ENCODE measurements at places on chromosomes 16 and 17.

GRCh38 chr16:68300734-68301459 lies 9.8 kb downstream of the SLC7A6OS start:
- DNase-seq, result no peak

DNA sequence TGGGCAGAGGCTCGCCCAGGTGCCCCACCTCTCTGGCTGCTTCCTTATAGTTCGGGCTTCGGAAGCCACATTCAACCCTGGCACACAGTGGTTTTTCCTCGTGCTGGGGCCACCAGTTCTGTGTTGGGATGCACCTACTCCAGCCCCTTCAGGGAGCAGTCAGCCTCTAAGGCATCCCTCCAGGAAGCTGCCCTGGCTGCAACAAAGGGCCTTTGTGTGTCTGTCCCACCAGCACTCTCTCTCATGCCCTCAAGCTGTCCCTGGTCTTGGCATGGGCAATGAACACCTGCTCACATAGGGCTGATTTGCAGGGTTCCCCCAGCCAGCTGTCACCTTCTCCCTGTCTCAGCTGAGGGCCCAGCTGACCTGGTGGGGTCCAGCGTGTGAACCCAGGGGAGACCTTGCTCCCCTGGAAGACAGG lies 754 bp upstream of the NOXO1 start:
- DNase-seq, result no peak

DNA sequence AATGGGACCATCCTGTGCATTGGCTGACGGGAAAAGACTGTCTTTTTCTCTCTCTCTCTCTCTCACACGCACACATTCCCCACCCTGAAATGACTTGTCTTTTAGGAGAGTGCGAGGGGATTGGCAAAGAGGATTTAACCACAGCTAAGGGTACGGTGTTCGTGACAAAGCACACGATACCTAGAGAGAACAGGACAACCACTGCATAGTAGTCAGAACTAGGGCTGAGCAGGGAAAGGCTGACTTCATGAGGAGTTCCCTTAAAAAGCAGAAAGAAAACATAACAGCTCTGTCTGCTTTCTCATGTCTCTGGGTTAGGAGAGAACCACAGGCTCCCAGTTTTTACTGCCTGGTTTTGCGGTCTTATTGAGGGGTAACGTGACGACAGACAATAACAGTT lies 742.8 kb upstream of the SOX9 start:
- DNase-seq, result no peak

DNA sequence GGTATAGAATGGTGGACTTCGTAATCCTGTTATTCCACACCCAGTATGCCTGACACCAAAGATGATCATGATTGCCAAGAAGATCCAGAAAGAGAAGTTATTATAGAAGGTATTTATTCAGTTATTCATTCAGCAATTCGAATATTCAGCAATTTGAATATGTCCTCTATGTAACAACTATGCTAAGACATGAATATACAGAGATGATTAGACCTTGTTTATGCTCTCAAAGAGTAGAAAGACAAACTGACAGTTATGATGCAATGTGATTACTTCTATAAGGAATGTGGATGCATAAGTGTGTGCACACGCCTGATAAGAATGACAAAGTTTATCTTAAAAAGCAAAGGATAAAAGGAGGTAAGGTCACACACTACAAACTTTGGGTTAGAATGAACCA lies 218.1 kb downstream of the CDH11 start:
- no peak for DNase-seq

- DNase-seq, result no peak
These were observed 13.4 kb downstream of the WFDC1 start for GRCh38 chr16:84308120-84308519.

GRCh38 chr17:44795928-44796327 lies 34.2 kb downstream of the GJC1 start:
- DNase-seq, result no peak

GRCh38 chr17:72299100-72299499 lies 178.3 kb downstream of the SOX9 start:
- DNase-seq, result no peak

DNA sequence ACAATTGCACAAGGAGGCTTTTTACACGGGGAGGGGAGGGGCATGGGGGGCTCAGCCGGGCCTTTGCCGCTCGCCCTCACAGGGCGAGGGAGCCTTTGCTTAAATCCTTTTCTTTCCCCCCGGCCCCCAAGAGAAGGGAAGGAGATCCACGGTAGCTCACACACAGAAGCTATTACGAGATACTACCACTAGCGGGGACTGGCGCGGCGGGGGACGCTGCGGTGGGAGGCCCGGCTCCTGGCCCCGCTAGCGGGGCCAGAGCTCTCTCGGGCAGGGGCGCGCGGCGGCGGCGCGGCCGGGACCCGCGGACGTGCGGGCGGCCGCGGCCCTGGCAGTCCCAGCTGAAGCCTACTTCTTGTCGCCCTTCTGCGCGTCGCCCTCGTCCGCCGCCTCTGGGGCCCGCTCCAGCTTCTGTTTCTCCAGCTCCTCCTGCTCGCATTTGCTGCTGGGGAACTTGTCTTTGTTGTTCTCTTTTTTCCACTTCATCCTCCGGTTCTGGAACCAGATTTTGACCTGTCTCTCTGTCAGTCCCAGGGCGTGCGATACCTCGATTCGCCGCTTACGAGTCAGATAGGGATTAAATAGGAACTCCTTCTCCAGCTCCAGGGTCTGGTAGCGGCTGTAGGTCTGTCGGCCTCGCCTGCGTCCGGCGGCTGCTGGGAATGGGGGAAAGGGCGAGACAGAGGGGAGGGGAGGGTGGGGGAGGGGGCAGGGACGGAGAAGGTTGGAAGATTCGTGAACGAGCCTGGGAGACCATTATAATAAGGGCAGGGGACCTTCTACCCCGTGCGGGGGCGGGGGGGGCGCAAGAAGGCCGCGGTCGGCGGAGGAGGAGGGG lies 2.0 kb downstream of the HOXB8 start:
- DNase-seq, result peak; percentile 52

- DNase-seq, result no peak
These were observed 129.4 kb downstream of the ASIC2 start for GRCh38 chr17:33163533-33164168.

DNA sequence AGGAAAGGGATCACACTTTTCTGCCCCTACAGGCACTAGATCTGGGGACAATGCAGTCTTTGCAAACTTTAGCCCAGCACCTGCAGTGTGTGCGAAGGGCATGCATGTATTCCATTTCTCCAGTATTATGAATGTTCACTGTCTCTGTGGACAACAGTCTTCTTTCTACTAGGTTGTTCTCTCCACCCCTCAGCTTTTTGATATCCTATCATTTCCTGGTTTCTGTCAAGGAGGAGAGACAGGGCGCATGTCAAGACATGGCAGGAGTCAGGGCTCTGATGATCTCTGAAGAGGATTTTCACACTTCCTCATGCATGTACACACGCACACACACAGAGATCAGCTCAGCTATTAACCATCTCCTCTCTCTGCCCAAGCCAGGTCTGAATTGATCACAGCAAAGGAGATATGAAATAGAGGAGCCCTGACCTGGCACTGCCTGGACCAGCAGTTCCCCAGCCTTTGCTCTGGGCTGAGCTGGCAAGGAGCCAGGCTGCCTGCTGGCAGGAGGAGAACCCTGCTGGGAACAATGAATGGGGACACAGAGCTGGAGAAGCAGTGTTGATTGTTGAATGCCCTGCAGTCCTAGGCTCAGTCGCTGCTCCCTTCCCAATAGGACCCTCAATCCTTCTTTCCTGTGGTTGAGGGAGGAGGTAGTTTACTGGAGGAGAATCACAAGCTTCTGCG lies 2.6 kb downstream of the GPR179 start:
- no peak for DNase-seq

GRCh38 chr17:29929006-29929532 lies 959 bp downstream of the SSH2 start:
- no peak for DNase-seq

- no peak for DNase-seq
These were observed 14.7 kb upstream of the STH start for GRCh38 chr17:45984368-45984767.

GRCh38 chr16:79360267-79360666 lies 240.3 kb downstream of the MAF start:
- no peak for DNase-seq

DNA sequence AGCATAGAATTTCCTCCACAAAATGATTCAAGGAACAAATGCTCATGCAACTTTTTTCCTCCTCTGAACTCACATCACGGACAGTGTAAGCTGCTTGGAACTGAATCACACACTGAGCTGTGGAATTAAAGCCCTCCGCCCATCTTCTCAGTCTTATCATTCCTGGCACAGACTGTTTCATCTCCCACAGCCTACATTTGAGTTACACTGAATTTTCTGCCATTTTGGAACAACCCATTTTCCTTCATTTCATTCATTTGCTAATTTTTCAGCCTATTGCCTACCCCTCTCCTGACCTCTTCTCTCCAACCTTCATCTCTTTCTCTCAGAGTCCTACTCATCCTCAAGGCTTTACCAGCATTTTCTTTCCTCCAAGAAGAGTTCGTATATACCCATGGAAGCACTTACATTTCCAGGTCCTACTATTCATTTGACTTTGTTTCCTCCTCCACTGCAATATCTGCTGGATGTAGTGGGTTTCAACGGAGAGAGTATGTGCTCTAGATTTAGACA lies 39.1 kb upstream of the TOM1L1 start:
- DNase-seq, result no peak

- DNase-seq, result no peak
These were observed 78.1 kb downstream of the OR1D5 start for GRCh38 chr17:2985318-2985717.

GRCh38 chr17:54950116-54950515 lies 18.3 kb downstream of the COX11 start:
- no peak for DNase-seq

GRCh38 chr17:39700148-39700987 lies 504 bp downstream of the ERBB2 start:
- DNase-seq, result no peak

DNA sequence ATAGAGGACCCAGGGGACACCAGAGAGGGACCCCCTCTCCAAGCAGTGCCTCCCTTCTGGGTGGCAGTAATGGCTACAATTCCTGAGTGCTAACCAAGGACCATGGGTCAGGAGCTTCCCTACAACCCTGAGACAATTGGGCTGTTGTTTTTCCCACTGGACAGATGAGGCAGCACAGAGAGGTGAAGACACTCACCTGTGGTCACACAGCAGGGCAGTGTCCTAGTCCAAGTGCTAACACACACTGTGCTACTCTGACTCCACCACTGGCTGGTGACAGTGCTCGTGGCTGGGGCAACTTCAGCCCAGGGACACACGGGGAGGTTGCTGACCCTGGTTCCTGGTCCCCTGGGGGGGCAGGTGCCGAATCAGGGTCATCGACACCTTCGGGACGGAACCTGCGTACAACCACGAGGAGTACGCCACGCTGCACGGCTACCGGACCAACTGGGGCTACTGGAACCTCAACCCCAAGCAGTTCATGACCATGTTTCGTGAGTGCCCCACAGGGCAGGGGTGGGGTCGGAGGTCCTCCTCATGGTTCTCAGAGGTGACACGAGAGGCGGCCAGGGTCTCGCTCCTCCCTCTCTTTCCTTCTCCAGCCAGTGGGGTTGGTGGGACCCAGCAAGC lies 58.1 kb downstream of the MGAT5B start:
- DNase-seq, result no peak

- DNase-seq, result no peak
These were observed 6.2 kb downstream of the AKAP1 start for GRCh38 chr17:57091186-57091618.

DNA sequence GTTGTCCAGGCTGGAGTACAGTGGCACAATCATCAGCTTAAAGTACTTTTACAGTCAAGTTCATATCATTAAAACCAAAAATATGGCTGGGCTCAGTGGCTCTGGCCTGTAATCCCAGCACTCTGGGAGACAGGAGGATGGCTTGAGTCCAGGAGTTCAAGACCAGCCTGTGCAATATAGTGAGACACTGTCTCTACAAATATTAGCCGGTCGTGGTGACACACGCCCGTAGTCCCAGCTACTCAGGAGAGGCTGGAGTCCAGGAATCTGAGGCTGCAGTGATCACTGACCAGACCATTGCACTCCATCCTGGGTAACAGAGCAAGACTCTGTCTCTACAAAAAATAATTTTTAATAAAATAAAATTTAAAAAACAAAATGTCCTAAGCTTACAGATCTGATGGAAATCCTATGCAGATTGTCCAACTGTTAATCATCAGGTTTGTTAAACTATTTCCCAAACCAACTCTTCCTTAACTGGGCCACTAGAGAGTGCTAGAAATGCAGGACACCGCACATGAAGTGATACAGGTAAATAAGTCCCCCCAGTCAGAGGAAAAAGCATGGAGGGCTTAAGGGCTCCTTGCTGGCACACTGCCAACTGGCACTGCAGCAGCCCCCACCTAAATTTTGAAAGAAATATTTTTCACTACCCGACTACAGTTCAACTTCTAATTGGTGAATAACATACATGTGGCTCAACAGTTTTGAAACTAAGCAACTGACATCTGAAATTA lies 2.8 kb downstream of the USP22 start:
- DNase-seq, result no peak

GRCh38 chr16:67563708-67564468 lies 1.6 kb downstream of the CTCF start:
- DNase-seq, result no peak

DNA sequence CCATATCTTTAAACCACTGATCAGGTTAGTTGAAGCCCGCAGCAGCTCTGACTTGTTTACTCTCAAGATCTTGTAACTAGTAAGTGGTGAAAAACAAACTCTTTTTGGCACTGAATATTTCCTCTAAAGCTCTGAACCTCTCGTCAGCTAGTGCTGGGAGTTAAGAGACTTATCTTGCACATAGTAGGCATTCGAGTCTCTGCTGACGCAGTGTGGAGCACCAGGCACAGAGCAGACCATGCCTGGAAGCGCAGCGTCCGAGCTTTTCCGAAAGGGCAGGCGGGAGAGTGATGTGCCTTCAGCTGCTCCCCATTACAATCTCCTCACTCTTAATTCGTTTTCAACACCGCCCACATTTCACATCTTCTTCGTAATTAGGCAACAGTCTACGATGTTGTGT lies 63.0 kb downstream of the SMG6 start:
- DNase-seq, result no peak

DNA sequence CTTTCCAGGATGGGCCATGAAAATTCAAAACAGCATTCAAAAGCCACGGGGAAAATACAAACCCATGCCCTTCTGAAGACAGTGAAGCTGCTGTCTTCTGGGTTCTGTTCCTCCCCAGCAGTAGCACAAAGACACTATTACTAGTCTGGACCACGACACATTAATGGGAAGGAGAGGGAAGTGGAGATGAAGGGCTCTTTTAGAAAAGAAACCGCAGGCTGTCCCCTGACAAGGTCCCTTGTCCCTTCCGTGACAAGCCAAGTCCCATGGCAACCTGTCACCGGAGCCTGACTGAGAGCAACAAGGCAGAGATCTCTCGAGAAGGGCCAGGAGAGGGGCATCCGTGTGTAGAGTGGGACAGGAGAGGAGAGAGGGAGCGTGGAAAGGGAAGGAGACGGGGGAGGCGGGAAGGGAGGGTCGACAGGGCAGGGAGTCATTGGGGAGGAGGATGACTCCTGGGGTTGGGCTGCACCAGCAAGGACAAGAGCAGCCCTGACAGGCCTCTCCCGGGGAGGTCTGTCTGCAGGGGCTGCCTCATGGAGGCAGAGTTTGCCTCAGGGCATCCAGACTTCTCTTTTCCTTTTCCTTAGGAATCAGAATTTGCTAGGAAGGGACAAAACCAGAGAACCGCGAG lies 436.2 kb downstream of the SLC39A11 start:
- no peak for DNase-seq
